CD4-positive, alpha-beta T cell treated with Interleukin-21 for 1 hour (primary cell): ENCODE measurements at places on chromosomes 4 and X.

- DNase-seq, result no peak
Observed at GRCh38 chrX:1533058-1533457, 3.9 kb downstream of the P2RY8 start.

- DNase-seq, result no peak
Observed at GRCh38 chrX:152588206-152588605, 49.5 kb upstream of the GABRQ start.

- no peak for DNase-seq
Observed at GRCh38 chr4:139568206-139568955, 12.4 kb upstream of the SETD7 start.

DNA sequence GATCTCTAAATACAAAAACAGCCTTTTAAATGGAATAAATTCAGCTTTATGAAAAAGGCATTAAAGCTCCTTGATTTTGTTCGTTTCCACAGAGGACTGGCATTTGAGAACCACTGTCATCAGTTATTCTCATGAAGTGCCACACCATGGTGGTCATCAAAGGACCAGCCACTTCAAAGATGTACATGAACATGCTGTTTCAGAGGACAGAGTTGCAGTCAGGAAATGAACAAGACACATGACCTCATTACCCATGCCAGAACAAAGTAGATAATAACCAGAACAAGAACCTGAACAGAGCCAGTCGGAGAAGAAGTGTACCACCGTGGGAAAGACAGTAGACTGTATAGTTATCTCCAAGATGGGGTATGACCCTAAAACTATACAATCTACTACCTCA, 122.7 kb upstream of the HSD17B10 start:
- DNase-seq, result no peak

DNA sequence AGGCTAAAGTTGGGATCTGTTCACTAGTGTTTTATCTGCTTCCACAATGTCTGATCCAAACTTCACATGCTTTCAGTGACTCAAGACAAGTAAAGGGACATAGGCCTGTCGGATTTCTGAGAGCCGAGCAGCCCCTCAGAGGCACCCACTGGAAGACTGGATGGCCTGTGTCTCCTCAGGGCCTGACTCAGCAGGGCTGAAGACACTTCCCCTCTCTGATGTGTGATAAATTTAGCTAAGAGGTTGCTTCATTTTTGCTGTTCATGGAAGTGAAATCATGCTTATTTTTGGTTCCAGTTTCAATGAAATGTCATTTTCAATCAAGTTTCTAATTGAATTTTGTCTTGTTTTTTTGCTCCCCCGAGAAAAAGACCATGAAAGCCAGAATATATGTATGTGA, 93.7 kb downstream of the MXRA5 start:
- DNase-seq, result no peak

DNA sequence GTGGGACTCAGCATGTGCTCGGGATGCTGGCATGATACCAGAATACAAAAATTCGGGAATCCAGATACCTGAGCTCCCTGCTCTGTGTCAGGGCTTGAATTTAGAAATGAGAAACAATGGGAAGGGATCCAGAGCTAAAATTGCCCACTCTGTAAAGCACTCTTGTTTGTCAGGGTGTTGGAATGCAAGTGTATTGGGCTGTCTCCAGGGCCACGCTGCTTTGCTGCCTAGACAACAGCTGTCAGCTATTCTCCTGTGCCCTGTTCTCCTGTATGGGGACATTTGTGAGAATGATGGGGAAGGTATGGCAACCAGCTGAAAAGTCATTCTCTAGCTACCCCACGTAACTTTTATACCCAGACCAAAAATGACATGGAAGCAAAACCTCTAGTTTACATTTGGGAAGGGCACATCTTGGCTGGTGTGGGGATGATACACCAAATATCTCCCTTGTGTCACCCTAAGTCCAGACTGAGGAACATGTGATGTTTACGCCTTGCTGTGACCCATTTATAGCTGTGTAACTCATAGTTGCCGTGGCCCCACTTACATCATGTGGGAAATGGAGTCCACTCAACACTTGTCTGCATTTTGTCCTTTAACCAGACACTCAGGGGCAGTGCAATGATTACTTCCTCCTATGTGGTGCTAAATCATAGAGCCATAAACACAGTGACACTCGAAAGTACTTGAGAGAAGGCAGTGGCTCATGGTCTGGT, 46.6 kb downstream of the SMPX start:
- DNase-seq, result no peak

- DNase-seq, result no peak
Observed at GRCh38 chrX:130851569-130851968, 51.4 kb downstream of the ENOX2 start.

- no peak for DNase-seq
Observed at GRCh38 chr4:172654457-172654856, 514.2 kb upstream of the GALNT7 start.

- no peak for DNase-seq
Observed at GRCh38 chr4:82643994-82644733, 82.4 kb upstream of the TMEM150C start.

GRCh38 chrX:1484638-1485019, 31.9 kb upstream of the ASMTL start:
- no peak for DNase-seq

- DNase-seq, result no peak
Observed at GRCh38 chr4:34094114-34094513, 2150.2 kb downstream of the ARAP2 start.

DNA sequence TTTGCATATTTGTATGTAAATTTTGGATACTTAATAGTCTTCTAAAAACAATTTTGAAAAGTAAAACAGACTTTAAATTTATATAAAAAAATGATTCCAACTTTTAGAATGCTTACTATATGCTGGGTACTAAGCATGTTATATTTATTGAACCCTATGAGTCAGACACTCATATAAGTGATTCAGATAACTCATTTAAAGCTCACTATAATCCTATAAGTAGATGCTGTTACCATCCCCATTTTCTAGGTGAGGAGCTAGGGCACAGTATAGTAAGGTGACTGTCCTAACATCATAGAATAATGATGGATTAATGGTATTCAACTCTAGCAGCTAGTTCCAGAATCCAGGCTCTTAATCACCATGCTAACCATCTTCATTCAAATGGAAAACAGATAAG, 877.0 kb upstream of the GRID2 start:
- no peak for DNase-seq

GRCh38 chrX:53086464-53086863, 4.3 kb downstream of the TSPYL2 start:
- no peak for DNase-seq

DNA sequence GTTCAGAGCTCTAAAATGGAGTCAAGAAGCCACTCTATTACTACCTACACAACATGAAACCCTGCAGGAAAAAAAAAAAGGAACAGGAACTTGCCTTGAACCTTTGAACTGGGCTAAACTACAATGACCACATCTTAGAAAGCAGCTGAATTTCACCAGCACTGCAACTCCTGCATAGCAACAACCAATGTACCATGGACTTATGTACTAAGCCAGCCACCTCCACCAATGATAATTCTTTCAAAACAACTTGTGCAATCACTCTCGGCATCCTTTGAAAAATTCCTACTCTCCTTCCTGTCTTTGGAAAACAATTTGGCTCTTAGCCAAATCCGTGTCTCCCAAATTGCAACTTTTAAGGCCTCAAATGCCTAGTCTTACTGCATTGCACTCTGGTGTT, 26.8 kb upstream of the FMR1 start:
- DNase-seq, result no peak
